RWPE1 (cell line): ENCODE measurements at places on chromosomes 5 and 9.

DNA sequence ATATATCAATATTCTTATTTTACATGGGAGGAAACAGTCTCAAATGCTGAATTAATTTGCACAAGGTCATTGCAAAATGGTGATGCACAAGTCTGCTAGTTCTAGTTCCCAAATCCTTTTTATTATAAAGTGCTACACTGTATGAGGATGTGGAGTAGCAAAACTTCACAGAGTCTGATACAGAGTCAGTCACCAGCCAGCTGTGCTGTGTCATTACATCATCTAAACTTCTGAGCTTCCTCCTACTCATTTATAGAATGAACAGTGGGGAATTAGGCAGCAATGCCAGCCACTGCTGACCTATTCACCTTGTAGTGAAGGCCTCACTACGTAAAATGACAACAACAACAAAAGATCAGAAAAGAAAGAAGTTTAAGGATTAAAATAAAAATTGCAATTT, 357.8 kb downstream of the TMEM167A start:
- no peak for DNase-seq

DNA sequence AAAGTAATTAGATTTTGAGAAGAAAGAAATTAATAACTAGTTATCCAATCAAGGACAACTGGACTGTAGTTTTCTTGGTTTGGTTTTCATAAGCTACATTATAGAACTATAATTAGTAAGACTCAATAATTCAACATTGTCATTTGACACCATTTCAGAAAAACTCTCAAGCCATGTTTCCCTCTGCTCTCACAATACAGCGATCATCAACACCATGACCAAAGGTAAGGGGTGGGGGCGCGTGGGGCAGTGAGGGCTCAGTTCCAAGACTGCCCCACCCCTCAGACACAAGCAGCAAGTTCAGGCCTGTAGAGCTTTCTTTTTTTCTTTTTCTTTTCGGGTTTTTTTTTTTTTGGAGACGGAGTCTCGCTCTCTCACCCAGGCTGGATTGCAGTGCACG, 6.4 kb downstream of the CMBL start:
- DNase-seq = no peak

DNA sequence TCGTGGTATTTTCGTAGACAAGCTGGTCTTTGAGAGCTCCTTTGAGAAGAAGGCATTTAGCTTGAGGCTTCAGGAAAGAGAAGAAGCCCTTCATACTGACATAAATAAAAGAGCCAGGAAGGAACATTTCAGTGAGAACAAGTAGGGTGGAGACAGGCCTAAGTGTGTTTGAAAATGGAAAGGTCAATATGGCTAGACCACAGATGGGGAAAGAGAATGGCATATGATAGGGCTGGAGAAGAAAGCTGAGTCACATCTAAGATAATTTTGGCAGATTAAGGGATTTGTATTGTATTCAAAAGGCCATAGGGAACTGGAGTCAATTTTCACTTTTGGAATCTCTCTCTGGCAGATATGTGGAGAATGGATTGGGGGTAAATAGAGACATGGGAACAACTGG, 374.9 kb downstream of the TMEM38B start:
- DNase-seq = no peak

DNA sequence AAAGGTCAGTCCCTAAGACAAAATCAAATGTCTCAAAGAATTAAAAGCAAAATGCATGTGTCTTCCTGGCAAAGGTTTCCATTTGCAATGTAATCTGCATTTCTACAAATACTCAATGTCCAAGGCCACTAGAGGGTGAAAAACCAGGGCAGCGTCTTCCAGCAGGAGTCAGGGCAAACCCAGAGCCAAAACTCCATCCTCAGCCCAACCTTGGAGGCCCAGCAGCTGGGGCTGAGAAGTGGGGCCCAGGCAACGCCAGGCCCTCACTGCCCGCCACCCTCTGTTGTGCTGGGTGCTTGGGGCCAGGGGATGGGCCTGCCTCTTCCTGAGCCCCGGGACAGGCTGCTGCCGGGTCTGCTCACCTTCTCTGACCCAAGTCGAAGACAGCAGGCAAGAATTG, 200.1 kb downstream of the PAX5 start:
- no peak for DNase-seq

- no peak for DNase-seq
Observed at GRCh38 chr9:114134827-114135396, 20.4 kb upstream of the COL27A1 start.

- no peak for DNase-seq
Observed at GRCh38 chr5:138054206-138054605, 21.3 kb upstream of the FAM13B start.

DNA sequence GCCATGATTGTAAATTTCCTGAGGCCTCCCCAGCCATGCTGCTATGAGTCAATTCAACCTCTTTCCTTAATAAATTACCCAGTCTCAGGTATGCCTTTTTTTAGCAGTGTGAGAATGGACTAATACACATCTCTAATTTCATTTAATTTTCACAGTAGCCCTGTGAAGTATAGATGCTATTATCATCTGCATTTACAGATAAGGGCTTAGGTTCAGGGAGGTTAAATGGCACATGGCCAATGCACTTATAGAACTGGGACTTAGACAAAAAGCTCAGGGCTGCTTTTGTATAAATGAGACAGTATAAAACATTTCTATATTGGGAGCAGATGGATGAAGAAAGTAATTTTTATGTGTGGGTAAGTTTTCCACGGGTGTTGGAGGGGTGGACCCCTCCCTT, 62.9 kb upstream of the PANK3 start:
- DNase-seq = no peak

- no peak for DNase-seq
Observed at GRCh38 chr9:91207729-91208418, 153.8 kb downstream of the AUH start.

DNA sequence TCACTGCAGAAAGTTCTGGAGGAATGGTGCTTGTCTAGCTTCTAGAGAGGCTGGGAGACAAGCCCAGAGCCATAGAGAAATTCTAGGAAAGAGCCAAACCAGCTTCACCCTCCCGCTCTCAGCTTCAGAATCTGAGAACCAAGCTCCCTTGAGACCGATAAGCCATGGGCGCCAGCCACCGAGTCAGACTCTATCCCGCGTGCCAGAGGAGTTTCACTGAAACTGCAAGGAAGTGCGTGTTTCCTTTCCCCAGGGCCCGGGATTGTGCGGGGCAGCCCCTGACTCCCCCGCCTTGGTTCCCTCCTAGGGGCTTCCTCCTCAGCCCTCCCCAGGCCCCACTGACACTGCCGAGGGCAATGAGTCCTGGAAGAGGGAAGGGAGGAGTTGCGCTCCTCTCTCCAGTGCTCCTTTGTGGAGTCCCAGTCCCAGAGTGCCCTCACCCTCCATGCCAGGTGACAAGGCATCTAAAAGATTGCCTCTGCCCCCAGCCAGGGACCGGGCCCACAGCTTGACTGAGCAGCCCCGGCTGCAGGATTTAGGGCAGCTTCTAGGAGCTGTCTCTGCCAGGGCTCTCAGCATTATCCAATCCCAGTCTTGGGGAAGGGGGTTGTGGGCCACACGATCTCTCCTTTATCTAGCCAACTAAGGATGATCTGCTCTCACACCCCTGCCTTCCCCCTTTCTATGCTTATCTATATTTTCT, 18.4 kb upstream of the TCF7 start:
- DNase-seq = no peak

DNA sequence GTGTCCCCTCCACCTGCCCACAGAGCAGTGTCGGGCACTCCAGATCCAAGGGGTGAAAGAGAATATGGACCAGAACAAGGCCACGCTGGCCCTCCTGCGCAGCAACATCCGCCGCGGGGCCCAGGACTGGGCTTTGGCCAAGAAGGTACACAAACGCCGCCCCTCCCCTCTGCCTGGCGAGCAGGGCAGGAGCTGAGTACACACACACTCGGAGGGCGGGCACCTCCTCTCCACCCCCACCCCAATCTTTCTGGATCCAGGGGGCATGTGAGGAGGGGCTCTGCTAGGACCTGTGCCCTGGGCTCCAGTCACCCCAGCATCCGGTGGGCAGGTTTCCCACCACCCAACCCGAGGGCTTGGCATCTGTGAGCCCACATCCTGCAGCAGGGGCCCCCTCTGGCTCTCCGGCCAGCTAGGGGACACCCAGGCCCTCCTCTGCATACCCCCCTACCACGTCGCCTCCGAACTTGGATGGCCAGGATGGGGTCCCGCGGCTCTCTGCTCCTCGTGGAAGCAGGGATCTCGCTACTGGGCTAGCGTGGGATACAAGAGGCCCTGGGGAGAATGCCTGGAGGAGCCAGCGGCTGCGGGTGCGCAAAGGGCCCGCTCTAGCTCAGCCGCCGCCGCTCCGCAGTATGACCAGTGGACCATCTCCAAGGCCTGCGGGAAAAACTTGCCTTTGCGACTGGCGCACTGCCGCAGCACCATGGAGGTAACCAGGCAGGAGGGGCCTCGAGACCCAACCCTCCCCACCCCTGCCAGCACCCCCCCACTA, 3.1 kb downstream of the CCDC183 start:
- DNase-seq = no peak

DNA sequence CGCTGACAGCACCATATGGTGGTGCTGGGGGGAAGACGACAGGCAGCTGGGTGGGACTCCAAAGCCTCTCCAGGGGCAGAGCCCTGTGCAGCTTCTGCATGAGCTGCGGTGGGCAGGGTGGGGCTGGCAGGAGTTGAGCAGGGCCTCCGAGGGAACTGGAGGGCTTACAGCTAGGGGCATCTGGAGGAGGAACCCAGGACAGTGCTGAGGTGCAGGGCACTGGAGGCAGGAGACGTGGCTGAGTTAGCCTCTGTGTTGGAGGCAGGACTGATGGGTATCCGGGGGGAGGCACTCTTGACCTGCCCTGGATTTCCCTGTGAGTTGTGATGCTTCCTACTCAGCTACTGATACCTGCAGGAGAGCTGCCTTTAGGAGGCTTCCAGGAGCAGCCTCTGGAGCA, 45.0 kb downstream of the TENT4A start:
- DNase-seq = no peak

GRCh38 chr5:458547-459353, 15.8 kb downstream of the EXOC3 start:
- peak; percentile 94 for DNase-seq

GRCh38 chr9:123111427-123112014, 78.1 kb downstream of the GPR21 start:
- DNase-seq = no peak

GRCh38 chr9:88658311-88658822, 123.4 kb downstream of the NXNL2 start:
- DNase-seq = peak; percentile 28

DNA sequence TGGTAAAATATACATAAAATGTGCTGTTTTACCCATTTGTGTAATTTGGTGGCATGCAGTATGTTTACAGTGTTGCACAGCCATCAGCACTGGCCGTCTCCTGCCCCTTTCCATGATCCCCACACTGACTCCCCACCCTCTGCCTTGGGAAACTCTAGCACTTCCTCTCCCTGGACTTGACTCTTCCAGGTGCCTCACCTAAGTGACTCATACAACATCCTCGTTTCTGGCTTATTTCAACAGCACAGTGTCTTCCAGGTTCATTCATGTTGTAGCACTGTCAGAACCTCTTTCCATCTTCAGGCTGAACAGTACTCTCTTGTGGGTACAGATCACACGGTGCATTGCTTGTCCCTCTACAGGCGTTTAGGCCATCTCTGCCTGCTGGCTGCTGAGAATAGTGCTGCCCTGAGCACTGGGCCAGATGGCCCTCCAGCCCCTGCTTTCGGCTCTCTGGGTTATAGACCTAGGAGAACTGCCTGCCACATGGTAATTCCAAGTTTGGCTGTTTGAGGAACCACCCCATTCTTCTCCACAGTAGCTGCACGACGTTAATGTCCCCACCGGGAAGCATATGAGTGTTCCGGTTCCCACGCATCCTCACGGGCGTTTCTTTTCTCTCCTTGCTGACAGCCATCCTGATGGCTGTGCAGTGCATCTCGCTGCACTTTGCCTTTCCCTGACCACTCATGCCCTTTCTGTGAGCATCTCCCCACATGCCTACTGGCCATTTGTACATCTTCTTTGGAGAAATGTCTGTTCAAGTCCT, 211.8 kb downstream of the FANCC start:
- peak; percentile 87 for DNase-seq

DNA sequence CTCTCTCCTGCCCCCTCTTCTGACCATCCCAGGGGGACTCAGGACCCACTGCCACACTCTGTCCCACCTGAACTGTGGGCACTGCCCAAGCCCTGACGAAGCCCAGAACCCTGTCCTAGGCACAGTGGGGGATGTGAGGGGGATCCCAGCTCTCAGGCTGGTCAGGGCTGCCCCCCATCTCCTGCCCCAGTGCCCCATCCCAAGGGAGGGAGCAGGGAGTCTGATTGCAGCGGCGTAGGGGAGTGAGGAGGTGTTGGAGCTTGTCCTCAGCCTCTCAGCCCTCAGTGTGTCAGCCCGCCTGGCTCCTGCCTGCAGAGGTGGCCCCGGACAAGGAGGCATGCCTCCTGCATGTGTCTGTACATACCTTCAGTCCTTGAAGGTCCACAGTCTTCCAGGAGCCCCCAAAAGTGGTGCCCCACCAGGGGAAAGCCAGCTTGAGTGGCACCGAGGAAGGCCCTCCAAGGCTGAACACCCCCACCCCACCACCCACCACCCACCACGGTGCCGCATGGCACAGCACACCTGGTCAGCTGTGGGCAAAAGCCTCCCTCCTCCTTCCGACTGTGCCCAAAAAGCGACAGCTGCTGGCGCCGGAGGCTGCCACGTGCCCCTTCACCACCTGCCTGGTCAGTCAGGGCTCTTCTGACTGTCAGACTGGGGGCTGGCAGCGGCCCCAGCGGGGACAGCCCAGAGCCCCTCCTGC, 930 bp downstream of the SARDH start:
- no peak for DNase-seq

GRCh38 chr5:73135429-73136054, 15.2 kb downstream of the TMEM171 start:
- peak; percentile 71 for DNase-seq

GRCh38 chr5:73858054-73858453, 232.1 kb downstream of the ARHGEF28 start:
- DNase-seq = no peak

GRCh38 chr9:135023786-135024405, 63.6 kb upstream of the OLFM1 start:
- DNase-seq = peak; percentile 8

DNA sequence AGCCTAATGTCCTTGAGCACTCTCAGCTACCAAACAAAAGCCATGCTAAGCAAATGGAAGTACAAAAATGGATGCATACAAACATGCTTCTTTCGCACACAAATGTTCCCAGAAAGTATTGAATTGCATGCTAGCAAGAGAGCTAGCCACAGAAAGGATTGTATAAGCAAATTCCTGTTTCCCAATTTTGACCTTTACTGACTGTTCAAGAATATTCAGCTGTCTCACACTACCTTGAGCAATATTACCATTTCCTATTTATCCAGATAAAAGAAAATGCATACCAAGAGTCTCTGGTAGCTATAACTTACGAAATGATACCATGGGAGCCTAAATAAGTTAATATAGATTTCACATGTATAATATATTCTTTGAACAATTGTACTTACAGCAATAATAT, 264.6 kb downstream of the TMEM167A start:
- no peak for DNase-seq

- DNase-seq = no peak
Observed at GRCh38 chr5:129104915-129105455, 10.4 kb downstream of the ISOC1 start.

GRCh38 chr9:123552530-123552929, 196.5 kb downstream of the CRB2 start:
- DNase-seq = no peak
